ENCODE measurements at places on chromosomes 2 and 18. TPM values are rescaled to one million over a fixed set of nuclear protein-coding genes. Genes with fewer than 3 reads are reported as not detected.

DNA sequence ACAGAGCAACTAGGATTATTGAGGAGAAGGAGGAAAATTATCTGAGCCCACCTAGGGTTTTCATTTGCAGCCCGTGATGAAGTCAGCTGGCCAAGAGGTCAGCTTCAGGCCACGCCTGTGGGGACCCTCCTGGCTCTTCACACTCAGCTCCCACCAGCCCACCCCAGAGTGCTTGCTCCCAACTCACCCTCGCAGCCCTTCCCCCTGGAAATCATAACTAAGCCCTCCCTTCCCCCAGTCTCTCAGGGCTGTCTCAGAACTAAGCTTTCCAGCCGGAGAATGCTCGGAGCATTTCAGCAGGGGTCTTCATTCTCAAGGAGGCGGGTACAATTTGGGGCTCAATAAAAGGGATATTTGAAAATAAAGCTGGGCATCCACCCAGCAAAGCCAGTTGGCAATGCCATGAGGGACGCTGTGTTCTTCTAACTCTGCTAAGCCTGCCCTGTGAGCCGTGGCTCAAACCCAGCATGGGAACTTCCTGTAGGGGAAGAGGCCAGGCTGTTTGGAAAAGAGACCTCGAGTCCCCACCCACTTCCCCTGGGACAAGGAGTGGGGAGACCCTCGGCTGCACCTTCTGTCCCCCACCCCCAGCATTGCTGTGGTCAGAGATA is 194.9 kb downstream of the CTIF start:
- H3K4me3 ChIP-seq, result no peak overlapping the region
- no peaks in the 10 kb centered on the region for H3K36me3 ChIP-seq
- peaks cover 4% of the 10 kb centered on the region for H3K4me1 ChIP-seq
- no peak for DNase-seq

DNA sequence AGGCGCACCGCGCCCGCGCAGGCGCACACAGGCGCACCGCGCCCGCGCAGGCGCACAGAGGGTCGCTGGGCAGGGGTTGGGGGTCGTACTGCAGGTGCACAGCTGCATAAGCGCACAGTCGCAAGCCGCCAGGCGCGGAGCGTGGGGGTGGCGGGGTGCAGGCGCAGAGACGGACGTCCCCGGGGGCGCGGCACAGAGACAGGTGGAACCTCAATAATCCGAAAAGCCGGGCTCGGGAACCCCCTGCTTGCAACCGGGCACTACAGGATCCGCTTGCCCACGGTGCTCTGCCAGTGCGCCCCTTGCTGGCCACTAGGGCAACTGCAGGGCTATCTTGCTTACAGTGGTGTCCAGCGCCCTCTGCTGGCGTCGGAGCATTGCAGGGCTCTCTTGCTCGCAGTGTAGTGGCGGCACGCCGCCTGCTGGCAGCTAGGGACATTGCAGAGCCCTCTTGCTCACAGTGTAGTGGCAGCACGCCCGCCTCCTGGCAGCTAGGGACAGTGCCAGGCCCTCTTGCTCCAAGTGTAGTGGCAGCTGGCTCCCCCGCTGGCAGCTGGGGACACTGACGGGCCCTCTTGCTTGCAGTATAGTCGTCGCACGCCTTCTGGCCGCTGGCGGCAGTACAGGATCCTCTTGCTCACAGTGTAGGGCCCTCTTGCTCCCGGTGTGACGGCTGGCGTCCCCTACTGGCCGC is 34.9 kb downstream of the FAM110C start:
- H3K4me3 ChIP-seq, result no peak overlapping the region
- H3K27me3 ChIP-seq, result peaks cover 11% of the 10 kb centered on the region
- DNase-seq, result peak; percentile 87
- no peaks in the 10 kb centered on the region for H3K36me3 ChIP-seq

DNA sequence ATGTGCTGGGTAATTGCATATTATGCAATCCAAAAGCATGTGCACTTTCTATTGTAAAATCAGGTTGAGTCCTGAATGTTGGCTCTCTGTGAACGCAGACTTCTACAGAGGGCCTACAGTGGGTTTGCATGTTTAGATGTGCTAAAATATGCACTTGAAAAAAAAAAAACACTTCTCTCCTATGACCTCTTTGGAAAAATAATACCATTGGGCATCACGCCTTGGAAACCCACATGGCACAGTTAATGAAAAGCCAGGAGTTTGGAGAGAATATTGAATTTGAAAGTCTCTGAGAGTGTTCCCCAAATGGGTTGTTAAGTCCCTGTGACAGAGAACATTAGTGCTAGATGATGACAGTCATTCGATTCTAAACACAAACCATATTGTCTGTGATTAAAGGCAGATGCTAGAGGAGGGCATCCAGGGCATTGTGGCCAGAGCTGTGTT is 710.4 kb upstream of the PIK3C3 start:
- no peaks in the 10 kb centered on the region for H3K27me3 ChIP-seq
- DNase-seq, result no peak
- no peaks in the 10 kb centered on the region for H3K4me1 ChIP-seq
- H3K36me3 ChIP-seq, result no peaks in the 10 kb centered on the region
- no peak overlapping the region for H3K4me3 ChIP-seq
- H3K27ac ChIP-seq, result no peak overlapping the region

DNA sequence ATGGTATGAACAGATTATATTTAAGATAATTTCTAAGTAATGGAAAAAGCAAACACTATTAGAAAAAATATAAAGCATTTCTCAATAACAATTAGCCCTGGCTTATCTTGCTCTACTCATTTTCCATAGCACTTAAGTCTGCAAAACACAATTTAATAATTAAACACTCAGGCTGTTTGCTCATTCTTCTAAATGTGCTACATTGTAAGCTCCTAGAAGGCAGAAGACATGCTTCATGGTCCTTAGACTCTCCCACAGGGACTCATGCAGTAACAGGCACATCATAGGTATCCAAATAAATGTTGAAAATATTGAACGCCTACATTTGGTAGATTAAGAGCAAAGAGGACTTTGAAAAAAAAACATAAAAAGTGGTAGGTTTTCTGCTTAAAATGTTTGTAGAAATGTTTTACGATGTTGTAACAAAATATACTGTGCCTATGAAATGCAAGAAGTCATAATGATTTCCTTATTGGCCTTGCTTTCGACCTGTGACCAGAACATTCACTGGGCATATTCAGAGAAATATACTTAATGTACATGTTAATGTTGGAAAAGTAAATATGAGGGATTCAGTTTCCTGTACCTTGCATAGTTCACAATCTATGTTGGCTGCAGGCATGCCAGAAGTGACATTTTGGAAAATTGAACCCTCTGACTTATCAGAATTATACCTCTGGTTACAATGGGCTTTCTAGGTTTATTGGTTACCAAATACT is 27.2 kb downstream of the G6PC2 start:
- DNase-seq, result no peak
- peaks cover 12% of the 10 kb centered on the region for H3K27me3 ChIP-seq
- no peaks in the 10 kb centered on the region for H3K4me1 ChIP-seq
- no peak overlapping the region for H3K4me3 ChIP-seq
- no peak overlapping the region for H3K27ac ChIP-seq
- H3K36me3 ChIP-seq, result no peaks in the 10 kb centered on the region

The ATL2 gene
- 52.8 TPM for total RNA-seq

Data from activated CD8-positive, alpha-beta T cell treated with anti-CD3 and anti-CD28 coated beads for 36 hours (primary cell).